ENCODE measurements at places on chromosomes 5 and 9.

DNA sequence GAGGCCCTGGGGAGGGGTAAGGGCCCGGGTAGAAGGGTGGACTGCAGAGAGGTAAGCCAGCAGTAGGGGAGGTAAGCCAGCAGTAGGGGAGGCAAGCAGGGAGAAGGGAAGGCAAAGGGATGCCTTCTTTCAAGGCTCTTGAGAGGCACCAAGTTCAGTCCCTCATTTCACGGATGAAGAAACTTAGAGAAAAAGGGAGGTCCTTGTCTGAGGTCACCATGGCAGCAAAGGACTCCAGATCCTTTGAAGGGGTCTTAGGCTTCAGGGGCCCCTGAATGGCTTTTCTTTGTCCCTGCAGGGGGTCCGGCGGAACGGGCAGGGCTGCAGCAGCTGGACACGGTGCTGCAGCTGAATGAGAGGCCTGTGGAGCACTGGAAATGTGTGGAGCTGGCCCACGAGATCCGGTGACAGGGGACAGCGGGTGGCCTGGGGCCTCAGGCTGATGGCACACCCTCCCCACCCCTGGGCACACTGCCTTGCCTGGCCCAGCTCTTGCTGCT, 42.6 kb downstream of the RGS3 start:
- DNase-seq: no peak

- DNase-seq: no peak
Observed at GRCh38 chr5:92676215-92677165, 904.5 kb downstream of the NR2F1-AS1 start.

DNA sequence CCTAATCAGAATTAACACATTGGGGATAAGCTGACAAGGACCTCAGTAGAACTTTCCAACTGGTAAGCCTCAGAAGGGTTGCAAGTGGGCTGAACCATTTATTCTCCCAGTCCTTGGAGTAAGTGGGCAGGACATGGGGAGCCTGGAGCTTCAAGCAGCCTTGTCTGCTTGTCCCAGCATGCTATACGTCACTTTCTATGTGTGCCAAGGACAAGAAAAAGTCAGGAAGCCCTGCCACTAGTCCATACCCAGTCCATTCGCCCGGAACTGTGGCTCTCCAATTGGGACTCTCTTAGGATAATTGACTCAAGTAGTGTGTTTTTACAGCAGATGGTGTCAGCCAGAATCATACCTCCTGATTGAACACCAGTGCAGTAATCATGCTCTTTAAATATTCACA, 62.6 kb upstream of the FRRS1L start:
- DNase-seq: no peak

DNA sequence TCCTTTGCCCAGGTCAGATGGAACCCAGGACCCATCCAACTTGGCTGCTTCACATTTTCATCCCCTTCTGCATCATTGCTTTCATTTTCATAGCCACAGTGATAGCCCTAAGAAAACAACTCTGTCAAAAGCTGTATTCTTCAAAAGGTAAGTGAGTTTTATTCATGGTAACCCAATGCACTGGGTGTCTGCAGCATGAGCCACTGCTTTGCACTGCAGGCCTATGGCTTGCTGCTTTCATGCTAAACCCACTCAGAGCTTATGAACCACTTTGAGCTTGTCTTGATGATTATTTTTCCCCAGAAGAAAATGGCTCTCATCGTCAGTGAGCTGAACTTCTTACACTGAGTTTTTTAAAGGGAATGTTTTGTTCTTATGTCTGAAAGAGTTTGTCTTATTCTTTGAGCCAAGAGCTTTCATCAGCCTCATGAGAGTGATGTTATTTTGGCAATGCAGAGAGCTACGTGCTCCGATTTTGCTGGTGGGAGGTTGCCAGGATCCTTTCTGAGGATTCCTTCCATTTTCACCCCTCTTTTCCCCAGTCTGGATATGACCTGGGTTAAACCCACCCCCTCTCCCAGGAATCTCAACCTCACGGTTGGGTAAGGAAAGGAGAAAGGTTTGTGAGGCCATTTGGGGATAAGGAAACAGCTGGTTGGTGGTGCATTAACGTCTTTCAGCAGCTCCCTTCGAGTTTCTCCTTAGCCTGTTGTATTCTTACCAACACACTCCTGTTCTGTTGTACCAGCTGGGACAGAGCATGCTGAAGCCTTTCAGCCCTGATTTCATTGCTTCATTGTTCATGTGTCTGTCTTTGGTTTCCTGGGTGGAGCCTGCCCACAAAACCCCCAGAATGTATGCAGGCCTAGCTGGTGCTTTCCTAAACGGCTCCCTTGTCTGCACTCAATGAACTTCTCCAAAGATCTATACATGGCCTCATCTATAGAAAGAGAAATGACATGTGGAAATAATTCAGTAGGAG, 47.6 kb downstream of the PDCD1LG2 start:
- no peak for DNase-seq

GRCh38 chr9:29806937-29807618, 2233.8 kb upstream of the C9orf72 start:
- no peak for DNase-seq

DNA sequence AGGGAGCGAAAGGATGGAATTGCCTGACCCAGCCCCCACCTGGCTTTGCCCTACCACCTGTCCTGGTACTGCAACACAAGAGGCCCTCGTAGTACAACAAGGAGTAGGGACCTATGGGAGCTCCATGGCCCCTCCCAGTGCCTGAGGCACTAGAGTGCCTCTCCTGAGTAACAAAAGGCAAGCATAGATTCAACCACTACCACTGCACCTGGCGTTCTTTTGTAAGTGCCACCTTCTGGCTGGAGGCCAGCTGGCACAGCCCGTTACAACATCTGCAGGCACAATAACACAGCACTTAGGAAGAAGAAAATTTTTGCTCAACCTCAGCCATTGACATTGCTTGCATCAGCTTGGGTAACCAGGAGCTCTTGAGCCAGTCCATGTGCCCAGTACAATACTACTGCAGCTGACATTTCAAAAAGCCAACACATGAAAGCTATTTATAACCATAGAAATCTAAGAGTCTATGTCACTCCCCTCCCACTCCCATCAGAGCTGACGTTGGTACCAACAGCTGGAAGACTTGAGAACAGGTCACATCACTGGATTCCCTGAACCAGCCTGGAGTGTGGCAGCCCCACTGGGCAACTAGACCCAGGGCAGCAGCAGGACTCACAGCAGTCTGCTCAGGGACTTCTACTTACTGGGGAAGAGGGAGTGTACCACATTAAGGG, 17.7 kb upstream of the FAM174A start:
- no peak for DNase-seq

GRCh38 chr9:1723522-1724015, 291.6 kb upstream of the SMARCA2 start:
- DNase-seq: no peak

DNA sequence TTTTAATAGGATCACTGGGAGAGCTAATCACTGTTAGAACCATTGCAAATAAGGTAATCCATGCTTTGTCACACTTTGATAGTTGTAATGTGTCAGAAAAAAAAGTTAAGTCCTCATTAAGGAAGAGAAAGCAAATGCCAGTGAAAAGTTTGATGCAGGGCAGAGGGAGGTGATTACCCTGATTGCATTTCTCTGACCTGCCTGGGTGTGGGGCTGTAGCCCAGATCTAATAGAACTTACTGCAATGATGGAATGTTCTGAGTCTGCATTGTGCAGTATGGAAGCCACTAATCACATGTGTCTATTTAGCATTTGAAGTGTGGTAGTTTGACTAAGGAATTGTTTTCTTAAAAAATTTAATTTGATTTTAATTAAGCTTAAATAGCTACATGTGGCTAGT, 202.7 kb downstream of the ATP10B start:
- no peak for DNase-seq

GRCh38 chr5:41843456-41844370, 26.5 kb downstream of the OXCT1 start:
- DNase-seq: no peak

GRCh38 chr9:36690412-36691168, 117.9 kb downstream of the MELK start:
- no peak for DNase-seq

GRCh38 chr9:127521919-127522304, 70.6 kb downstream of the LRSAM1 start:
- no peak for DNase-seq

DNA sequence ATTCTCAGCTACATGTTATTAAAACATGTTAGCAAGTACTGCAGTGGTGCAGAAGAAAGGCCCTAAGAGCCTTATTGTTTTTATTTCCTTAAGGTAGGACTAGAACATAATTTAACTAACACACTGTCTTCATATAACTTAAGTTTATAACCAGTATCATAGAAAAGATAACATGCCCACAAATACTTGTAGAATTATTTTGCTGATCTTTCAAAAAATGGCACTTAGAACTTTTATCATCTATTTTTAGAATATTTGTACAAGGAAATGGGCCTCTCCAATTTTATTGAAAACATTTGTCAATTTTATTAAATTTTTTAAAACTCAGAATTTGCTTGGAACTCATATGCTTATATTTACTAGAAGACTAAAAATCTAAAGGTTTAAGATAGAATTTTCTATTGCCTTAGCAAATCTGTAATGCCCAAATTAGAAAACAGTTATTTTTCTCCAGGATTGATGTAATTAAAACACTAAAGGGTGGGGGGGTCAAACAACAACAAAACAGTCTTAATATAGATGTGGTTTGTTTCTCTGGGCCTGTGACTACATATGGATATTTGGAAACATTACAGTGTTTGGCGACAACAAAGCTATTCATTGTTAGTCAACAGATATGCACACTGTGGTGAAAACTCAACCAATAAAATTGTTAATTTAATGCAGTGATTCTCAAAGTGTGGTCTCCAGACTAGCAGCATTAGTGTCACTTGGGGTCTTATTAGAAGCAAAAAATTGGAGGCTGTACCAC, 360.4 kb downstream of the PDE4D start:
- DNase-seq: no peak

DNA sequence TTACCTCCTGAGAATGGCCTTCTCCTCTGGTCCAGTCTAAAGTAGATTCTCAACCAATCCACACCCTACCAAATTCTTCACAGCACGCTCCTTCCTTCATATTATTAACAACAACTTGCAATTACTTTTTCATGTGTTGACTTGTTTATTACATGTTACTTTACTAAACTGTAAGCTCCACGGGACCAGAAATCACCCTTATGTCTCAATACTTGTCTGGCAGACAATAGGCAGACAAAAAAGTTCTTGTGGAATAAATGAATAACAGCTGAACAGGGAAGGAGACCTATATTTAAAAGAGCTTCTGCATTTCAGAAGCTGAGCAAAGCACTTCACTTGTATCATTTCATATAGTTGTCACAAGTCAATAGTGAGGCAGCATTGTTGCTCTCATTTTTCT, 5.7 kb upstream of the WWC1 start:
- DNase-seq: no peak

- no peak for DNase-seq
Observed at GRCh38 chr5:122089096-122090013, 11.3 kb upstream of the LOX start.

DNA sequence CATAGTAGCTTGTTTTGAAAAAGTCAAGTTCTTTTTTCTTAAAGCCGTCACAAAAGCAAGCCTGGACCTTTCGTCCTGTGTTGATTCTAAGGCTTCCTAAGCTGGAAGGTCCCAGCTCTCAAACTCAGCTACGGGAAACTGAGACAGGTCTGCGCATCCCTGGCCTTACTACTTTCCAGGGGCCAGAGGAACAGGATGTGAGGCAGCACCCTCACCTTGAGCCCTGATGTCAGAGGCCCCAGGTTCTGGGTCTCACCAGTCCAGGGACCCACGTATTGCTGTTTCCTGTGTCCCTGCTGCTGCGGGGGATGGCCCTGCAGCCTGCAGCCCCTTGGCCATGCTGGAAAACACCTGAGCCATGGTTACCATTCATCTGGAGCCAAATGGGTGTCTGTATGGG, 123.9 kb downstream of the COL23A1 start:
- DNase-seq: no peak

GRCh38 chr5:139670369-139671095, 22.4 kb downstream of the CXXC5 start:
- DNase-seq: peak; percentile 24

DNA sequence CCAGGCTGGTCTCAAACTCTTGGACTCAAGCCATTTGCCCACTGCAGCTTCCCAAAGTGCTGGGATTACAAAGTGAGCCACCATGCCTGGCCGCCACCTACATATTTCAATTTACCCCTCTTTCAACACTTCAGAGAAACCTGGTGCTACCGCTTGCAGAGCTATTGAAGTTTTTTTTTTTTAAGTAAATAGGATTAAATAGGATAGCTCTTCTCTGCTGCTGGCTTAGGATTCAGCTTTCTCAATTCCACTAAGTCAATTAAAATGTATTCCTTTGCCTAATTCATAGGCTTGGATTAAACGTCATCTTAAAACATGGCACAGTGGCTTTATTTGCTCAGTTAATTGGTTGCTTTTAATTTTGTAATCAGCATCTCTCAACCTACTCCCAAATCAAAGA, 41.0 kb downstream of the KIAA1191 start:
- no peak for DNase-seq

GRCh38 chr9:6552498-6553121, 92.9 kb downstream of the GLDC start:
- no peak for DNase-seq

GRCh38 chr9:111386386-111386785, 56.4 kb upstream of the OR2K2 start:
- no peak for DNase-seq

- DNase-seq: no peak
Observed at GRCh38 chr9:72883875-72884274, 69.0 kb downstream of the ALDH1A1 start.

- DNase-seq: no peak
Observed at GRCh38 chr9:137180491-137180890, 7.9 kb downstream of the ANAPC2 start.

DNA sequence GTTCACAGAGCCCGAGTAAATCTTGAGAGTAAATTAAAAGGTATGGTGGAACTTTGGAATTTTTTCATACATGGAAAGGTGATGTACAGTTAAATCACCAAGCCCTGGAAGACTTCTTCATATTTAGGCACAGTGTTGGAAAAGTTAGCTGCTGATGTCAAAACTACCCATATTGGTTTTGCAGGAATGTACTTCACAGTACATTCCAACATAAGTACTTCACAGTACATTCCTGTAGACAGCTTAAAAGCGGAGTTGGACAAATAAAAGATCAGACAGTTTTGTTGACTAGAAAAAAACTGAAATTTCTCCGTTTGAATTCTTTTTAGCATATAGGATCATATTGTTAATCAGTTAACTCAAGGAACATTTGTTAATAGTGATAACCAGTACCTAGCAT, 1.8 kb downstream of the RANBP17 start:
- DNase-seq: no peak

GRCh38 chr9:118891213-118891612, 478.0 kb downstream of the BRINP1 start:
- no peak for DNase-seq

DNA sequence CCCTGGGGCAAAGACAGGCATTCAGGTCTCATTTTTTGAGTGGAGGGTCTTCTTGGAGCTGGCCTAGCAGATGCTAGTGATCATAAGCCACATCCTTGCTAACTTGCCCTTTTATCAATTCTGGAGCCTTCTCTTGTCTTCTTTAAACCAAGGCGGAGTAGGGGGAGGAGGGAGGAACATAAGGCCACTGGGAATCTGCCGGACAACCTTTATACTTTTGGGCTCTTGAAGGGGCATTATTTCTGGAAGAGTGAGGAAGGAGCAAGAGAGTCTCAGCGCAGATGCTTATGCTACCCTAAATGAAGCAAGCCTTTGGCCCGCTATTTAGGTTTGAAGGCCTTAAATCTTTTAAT, 2.0 kb downstream of the TMEFF1 start:
- no peak for DNase-seq

- DNase-seq: no peak
Observed at GRCh38 chr5:58080573-58080972, 379.3 kb downstream of the PLK2 start.
